NCI-H1092 treated with DMSO at 0.1 percent for 48 hours (cell line): ENCODE measurements at places on chromosomes 2 and 18.

DNA sequence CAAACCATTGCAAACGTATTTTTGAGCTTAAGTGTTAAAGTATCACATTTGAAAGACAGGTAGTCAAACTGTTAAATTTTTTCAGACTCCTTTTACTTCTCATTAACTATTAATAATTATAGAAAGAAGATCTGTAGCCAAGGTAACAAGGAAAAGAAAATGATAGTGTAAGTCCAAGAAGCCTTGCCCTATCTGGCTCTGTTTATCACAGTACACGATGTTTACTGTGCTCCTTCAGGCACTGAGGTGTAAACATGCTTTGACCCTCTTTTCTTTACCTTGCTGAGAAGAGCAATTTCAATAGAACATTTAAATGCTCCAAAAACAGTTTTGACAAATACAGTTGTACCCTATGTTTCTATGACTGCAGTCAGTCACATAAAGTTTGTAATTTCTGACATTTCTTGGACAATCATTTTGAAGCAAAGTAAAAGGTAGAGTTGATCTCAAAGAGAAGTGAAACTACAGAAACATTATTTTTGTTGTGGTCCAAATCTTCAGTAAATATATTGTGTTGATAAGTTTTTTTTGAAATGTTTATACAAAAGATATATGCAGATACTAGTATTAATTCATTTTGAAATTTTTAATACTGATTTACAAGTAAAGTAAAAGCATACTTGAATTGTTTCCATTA is 152.6 kb upstream of the KYNU start:
- DNase-seq, result no peak

GRCh38 chr2:45992741-45993475 is 304.3 kb upstream of the EPAS1 start:
- DNase-seq, result no peak

DNA sequence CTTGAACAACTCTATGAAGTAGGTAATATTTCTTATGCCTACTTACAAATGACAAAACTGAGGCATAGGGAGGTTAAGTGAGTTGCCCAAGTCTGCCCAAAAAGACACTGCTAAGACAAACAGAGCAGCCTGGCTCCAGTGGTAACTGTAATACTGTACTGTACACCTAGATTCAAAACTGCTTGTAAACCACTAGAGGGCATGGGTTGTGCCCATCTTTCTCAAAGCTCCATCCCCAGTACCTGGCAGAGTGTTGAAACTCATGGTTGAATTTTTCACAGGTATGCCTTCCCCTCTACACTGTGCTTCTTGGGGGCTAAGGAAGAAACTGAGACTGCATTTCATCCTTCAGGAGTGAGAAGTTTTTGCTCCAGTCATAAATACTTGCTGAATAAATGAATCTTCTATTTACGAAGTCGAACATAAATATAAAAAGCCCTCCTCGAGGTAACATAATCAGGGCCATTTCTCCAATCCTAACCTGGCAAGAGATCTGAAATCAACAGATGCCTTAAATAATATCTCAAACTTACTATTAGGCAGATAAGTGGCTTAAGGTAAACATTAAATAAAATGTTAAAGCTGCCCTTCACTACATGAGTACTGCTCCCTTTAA is 2.0 kb downstream of the PPP4R1 start:
- DNase-seq, result peak; percentile 52

DNA sequence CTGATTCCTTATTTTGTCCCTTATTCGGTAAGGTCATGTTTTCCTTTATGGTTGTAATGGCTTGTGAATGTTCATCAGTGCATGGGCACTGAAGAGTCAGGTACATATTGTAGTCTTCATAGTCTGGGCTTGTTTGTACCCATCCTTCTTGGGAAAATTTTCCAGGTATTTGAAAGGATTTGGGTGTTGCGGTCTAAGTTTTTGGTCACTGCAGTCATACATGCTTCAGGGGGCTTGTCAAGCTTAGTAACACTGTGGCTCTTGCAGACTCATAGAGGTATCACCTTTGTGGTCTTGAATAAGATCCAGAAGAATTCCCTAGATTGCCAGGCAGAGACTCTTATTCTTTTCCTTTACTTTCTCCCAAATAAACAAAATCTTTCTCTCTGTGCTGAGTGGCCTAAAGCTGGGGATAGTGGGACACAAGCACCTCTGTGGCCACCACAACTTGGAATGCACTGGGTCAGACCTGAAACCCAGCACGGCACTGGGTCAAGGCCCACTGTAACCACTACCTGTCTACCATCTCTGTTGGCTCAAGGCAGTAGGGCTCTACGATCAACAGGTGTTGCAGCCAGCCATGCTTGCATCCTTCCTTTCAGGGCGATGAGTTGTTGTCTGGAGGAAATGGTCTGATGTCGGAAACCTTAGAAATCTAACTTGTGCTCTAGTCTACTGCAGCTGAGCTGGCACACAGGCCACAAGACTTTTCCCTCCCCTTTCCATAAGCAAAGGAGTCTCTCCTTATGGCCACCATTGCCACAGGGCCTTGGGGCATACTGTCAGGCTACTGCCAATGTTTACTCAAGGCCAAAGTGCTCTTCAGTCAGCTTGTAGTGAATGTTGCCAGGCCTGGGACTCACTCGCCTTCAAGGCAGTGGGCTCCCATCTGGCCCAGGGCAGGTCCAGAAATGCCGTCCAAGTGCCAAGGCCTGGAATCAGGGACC is 21.5 kb downstream of the IL1RN start:
- no peak for DNase-seq

GRCh38 chr2:239255628-239256349 is 145.0 kb downstream of the HDAC4 start:
- no peak for DNase-seq
